Activated T-helper 1 cell treated with Interleukin-2 at 50 U/mL for 16 hours (primary cell): ENCODE measurements at places on chromosomes 7 and 10.

GRCh38 chr10:121497513-121498470 is 100.5 kb downstream of the FGFR2 start:
- no peak for DNase-seq

- no peak for DNase-seq
Observed at GRCh38 chr7:155879592-155879991, 67.3 kb upstream of the SHH start.

DNA sequence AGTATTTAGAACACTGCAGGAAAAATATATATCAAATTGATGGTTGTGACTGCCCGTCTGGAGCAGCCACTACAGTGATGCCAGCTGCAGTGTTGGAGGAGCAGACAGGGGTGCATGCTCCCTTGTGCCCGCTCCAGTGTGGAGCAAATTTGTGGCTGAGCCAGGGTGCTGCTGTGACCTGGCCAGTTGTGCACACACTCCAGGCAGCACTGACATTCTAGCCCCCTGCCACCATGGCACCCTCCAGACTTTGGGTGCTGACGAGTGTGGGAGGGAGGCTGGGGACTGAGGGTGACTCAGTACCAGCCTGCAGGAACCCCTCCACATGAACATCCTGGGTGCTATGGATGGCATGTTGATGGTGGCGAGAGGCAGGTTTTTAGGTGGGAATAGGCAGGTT is 160.0 kb upstream of the PCDH15 start:
- DNase-seq: no peak

DNA sequence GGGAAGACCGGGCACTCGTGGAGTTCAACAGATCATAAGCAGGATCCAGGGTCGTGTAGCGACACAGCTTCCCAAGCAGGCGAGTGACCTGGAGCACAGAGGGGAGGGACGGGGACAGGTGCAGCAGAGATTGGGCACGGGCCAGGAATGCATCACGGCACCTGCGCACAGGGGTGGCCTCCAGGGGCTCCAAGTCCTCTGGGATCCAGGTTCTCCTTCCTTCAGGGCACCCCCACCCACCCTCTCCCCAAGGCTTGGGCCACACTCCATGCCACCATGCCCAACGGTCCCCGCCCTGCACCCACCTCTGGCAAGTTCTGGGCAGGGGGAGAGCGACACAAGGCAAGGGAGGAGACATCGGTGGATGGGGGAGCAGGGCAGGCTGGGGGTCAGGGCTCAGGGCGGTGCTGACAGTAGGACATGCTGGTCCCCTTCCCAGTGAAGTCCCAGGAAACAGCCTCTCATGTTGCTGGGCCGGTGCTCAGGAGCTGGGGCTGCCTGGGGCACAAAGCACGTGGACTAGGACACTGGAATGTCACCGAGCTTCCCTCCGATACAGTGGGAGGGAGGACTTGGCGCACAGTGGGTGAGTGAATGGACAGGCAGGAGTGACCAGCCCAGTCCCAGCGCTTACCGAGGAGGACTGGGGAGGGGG is 597.3 kb downstream of the PTPRN2 start:
- no peak for DNase-seq

DNA sequence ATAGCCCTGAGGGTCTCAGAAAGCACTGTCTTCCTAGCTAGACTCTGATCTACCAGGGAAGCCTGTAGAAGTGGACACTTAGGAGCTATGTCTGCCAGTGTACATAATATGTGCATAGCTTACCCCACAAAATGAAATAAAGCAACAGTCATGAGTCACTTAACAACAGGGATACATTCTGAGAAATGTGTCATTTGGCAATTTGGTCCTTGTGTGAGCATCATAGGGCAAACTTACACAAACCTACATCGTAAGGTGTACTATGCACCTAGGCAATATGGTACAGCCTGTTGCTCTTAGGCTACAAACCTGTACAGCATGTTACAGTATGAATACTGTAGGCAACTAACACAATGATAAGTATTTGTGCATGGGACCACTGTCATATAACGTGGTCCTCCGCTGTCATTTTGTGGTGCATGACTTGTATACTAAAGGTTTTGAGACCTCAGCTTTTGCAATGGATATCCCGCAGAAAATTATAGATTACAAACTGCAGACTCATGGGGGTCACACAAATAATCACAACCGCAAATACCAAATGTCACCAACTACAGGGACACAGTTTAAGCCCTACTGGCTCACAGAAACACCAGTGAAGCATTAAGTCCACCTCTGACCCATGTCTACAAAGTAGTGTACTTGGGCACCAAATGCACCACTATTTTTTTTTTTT is 1.7 kb downstream of the URGCP start:
- DNase-seq: no peak

DNA sequence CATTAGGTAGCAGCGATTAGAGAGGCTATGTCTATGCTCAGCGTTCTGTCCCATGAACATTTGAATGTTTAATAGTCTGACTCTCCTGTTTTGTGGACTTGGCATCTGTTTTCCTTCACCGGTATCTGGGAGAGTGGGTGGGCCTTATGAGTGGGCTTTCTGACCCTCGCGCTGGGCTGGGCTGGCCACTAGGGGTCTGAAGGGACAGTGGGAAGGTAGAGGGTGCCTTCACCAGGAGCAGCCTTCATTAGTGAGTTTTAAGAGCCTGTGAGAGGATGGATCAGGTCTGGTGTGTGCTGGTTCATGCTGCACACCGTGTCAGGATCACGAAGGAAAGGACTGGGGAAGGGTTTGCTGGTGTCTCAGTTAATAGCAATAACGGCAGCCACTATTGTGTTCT is 33.4 kb downstream of the DCLRE1A start:
- no peak for DNase-seq

- DNase-seq: no peak
Observed at GRCh38 chr10:49642311-49642710, 28.5 kb downstream of the CHAT start.

GRCh38 chr10:27052656-27053055 is 47.6 kb downstream of the ANKRD26 start:
- no peak for DNase-seq

GRCh38 chr7:147513451-147513850 is 1077.1 kb upstream of the C7orf33 start:
- DNase-seq: no peak
